Activated CD4-positive, CD25-positive, alpha-beta regulatory T cell (primary cell): ENCODE measurements at places on chromosomes 12 and 14.

- no peak for DNase-seq
These were observed 10.9 kb downstream of the ZFYVE21 start for GRCh38 chr14:103726474-103726873.

GRCh38 chr14:52103416-52103815, 34.6 kb upstream of the NID2 start:
- no peak for DNase-seq

DNA sequence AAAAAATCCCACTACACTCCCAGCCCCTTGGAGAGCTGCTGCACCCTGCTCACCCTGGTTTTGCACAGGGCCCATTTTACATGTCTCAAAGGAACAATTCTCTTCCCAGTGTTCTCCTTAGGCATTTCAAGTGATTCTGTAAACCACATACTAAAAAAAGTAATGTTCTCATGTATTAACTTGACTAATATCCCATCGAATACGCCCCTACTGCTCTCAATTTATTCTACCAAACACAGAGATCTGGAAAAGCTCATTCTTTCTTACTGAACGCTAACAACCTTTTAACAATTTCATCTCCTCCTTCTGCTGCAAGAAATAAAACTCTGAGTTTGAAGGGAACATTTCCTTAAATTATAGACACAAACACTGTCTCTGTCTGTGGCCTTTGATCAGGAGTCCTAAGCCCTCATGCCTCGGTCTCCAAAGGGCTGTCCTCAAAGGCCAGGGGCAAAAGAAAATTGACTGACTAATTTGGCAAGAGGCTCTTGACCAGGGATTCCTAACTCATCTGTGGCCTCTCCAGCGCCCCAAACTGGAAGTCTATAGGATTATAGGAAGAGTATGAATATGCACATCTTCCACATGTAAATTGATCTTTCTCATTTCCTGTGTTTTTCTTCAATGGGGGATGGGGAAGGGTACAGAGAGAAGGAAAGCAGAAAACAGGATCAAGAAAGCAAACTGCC, 17.1 kb upstream of the TSPAN11 start:
- no peak for DNase-seq

GRCh38 chr12:103469719-103470118, 26.0 kb downstream of the C12orf42 start:
- DNase-seq = no peak

GRCh38 chr14:85071447-85071846, 458.5 kb upstream of the FLRT2 start:
- DNase-seq = no peak

GRCh38 chr14:20803223-20803622, 579 bp upstream of the RNASE1 start:
- no peak for DNase-seq

DNA sequence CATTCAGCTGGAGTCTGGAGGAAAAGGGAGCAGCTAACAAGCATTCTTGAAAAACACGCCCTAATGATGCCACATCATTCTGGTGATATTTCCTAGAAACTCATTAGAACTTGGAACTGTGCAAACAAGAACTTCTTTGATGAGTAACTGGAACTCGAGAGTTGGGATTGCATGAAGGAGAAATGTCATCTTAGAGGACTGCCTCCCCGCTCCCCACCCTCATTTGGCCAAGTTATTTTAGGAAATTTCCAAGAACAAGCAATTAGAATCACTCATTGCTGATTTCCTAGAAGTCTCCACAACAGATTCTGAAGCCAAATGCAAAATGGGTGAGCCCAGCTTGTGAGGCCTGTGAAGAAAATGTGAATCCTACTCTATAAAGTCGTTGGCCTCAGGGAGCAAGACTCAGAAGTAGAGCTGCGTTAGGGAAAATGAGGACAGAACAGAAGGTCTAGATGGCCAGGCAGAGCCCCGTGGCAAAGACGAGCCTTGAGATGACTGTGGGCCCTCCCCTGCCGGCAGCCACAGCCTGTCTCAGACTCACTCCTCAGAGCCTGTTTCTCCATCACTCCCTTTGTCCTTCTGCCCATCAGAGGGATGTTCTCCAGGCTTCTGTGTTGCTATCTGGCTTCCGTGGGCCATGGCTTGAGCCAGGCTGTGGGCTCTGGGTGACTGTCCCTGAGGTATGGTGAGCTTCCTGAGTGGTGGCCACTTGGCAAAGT, 38.4 kb downstream of the RTL1 start:
- DNase-seq = no peak

GRCh38 chr12:115758183-115758582, 519.3 kb downstream of the MED13L start:
- no peak for DNase-seq

DNA sequence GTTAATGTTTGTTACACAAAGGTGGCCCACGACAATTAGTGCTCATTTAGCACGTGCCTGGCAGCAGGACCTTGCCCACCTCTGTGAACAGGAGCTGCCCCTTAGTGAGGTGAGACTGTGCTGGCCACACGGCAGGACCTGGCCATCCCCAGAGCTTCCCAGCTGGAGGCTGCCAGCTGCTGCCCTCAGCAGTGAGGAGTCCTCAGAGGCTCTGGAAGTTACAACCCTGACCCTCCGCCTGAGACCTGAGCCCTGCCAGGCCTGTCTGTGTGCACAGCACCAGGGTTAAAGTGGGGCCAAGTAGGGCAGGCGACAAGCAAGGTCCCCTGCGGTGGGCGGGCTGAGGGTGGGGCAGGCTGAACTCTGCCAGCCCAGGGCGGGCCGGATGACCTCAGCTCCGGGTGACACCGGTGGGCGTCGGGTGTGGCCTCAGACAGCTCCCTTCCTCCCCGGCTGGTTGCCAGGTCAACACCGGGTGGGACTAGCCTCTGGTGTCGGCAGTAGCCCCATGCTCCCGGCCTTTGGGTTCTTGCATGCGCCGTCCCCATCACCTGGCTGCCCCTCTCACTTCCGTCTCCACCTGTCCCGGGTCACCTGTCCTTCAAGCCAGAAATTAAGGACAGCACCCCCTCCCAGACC, 9.2 kb upstream of the LBHD2 start:
- no peak for DNase-seq

GRCh38 chr12:25256005-25256404, 5.3 kb upstream of the KRAS start:
- DNase-seq = no peak

GRCh38 chr14:89336338-89336737, 80.7 kb downstream of the FOXN3 start:
- DNase-seq = no peak

GRCh38 chr12:24557738-24558137, 391.2 kb downstream of the BCAT1 start:
- DNase-seq = no peak

DNA sequence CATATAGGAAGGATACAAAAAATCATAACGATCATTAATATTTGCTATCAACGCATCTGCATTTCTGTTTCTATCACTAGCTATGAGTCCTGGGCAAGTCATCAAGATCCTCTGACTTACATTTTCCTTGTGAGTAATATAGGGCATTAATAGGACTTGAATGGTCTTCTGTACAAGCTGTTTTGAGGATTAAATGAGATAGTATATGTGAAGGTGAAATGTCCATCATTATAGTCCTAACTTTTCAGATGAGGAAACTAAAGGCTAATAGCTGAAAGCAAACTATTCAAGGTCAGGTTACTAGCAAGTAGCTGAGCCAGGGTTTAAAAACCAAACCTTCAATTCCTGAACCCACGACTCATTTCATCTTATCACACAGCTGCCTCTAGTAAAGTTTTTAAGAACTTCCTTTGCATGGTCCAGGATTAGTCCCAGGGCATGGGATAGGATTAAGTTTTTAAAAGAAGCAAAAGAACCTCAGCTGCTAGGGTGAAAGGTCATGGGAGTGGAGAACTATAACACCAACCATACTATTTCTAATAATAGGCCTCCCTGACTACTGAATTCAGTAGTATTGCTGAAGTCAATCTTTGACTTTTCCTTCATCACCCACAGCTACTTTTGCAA, 101.4 kb upstream of the ADAMTS20 start:
- DNase-seq = no peak

- no peak for DNase-seq
These were observed 596.9 kb downstream of the TRHDE start for GRCh38 chr12:72869024-72869423.

DNA sequence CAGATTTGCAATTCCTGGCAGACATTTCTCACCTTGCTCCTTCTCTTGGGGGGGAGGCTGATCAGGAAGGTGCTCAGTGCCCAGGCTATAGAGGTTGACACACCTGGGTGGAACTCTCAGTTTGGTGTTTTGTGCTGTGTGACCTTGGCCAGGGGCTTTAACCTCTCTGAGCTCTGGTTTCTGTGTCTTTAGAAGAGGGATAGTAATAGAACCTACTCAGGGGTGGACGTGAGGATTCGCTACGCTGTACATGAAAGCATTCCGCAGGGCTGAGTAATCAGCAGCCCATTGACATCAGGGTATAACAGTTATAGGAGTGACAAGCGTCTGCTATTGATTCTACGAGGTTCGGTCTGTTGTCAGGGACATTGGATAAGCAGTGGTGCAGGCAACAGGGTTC, 98.1 kb downstream of the PHETA1 start:
- DNase-seq = no peak

DNA sequence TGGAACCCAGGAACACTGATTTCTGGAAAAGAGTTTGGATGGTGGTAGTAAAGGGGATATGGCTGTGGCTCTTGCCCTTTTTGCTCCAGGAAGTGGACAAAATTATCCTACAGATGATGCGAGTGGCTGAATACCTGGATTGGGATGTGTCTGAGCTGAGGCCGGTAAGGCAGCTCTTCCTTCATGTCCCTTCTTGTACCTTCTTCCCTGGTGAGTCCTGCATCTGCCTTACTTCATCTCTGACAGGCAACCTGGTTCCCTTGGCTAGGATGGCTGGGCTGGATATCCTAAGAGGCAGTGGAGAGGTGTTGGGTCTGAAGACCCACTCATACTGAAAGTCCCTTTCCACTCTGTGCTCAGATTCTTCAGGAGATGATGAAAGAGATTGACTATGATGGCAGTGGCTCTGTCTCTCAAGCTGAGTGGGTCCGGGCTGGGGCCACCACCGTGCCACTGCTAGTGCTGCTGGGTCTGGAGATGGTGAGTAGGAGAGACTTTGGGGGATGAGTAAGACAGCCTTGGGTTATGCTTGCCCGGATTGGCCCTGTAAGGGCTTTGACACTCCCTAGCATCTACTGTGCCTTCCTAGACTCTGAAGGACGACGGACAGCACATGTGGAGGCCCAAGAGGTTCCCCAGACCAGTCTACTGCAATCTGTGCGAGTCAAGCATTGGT, 8.0 kb downstream of the DGKA start:
- no peak for DNase-seq

- no peak for DNase-seq
These were observed 130.8 kb downstream of the CAPZA3 start for GRCh38 chr12:18868717-18869116.

DNA sequence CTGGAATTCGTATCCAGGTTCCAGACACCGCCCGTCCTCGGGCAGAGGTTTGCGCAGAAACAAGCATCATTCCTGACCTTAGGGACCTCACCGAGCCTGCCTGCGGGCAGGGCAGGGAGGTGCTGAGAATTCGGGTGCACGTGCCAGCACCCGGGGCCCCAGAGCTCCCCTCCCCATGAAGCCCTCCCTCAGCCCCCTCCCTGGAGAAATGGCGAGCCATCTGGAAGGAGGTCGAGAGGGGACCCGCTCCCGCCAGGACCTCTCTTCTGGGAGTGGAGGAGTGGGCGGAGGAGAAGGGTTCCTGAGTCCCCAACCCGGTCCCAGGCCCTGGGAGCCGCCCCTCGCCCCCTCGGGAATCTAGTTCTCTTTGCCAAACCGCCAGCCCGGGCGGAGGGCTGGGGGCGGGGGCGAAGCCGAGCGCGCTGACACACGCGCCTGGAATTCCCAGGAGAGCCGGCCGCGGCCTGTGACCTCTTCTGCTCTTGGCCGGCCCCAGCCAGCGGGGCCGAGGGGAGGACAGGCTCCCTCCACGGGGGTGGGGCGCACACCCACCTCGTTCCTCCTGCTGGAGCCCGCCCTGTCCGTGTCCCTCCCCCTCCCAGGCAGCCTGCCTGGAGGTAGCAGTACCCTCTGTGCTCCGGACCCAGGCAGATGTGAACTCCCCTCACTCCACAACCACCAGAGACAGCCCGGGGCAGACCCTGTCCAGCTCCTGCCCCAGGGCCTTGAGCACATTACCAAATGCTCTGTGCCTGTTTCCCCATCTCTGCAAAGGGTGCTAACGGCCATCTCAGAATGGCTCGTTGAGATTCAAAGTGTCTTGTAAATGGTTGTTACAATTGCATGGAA, 23.0 kb upstream of the GPR132 start:
- DNase-seq = no peak

- DNase-seq = no peak
These were observed 17.5 kb upstream of the CCDC63 start for GRCh38 chr12:110829308-110829707.
